NAMALWA (cell line): ENCODE measurements at places on chromosomes 1 and 21.

DNA sequence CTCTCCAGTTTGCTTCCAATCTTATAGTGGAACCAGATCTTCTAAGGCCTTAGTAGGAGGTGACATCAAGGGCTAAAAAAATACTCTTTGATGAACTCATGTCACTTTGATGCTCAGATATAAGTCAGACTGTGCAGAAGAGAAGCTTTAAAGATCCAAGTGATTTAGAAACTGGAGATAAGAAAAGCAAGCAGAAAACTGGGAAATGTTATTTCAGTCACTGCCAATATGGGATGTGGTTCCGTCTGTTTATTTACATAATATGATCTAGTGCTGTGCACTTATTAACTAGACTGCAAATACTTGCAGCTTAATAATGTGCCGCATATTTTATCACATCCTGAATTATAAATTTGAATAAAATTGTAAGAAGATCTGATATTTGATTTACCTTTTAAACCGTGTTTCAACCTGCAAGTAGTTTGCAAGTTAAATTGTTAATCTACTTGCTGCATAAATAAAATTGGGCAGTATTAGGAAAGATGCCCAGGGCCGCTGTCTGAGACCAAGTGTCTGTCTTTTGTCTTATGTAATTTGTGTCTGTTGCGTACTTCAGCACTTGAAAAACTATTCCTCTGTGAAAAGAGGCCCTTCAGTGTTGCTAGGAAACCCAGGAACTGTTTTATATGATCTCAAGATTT lies 29.6 kb downstream of the CXADR start:
- DNase-seq: no peak

- DNase-seq: no peak
Observed at GRCh38 chr21:27156666-27157065, 189.8 kb upstream of the ADAMTS5 start.

GRCh38 chr1:153880962-153881361 lies 41.8 kb downstream of the GATAD2B start:
- DNase-seq: peak; percentile 38

GRCh38 chr21:37460196-37460595 lies 93.6 kb downstream of the DYRK1A start:
- DNase-seq: peak; percentile 54

DNA sequence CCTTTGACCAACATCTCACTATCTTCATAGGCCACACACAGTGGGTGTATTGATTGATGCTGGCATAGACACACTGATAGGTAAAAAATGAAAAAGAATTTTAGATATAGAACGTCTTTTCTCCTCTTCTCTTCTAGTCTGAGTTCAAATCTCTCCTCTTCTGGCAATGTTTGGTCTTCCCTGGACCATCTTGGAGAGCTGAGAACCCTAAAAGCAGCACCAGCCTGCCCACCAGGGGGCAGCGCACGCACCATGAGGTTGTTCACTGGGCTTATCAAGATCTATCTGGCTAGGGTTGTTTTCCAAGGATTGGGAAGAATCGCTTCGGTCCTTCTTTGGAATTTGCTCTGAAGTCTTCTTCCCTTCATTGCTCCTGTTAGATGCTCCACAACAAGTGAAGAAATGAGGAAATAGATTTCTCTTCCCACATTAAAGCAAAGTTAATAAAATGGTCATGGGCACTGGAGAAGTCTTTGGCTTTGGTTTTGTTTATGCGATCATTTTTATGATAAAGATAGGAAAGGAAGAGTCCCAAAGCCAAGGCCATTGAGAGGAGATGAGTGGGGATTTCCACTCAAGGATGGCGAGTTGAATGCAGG lies 104.0 kb upstream of the OLIG2 start:
- peak; percentile 52 for DNase-seq

- no peak for DNase-seq
Observed at GRCh38 chr1:17877316-17877715, 122.2 kb downstream of the ACTL8 start.

DNA sequence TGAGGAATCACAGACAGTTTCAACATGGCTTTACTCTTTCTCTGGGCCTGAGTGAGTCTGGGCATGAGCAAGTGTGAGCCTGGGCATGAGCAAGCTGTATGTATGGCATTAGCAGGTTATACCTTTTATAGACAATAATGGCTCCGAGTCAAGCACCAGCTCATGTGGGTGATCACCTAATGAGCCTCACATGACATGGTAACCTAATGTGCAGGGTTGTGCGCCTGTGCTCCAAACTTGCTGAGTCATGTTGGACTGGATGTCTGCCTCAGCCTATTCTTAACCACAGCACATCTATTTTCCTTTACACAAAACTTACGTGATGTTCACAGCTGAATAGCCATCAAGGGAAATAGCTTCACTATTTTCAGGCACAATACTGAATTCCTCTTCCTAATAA lies 236.2 kb upstream of the NRIP1 start:
- peak; percentile 14 for DNase-seq

DNA sequence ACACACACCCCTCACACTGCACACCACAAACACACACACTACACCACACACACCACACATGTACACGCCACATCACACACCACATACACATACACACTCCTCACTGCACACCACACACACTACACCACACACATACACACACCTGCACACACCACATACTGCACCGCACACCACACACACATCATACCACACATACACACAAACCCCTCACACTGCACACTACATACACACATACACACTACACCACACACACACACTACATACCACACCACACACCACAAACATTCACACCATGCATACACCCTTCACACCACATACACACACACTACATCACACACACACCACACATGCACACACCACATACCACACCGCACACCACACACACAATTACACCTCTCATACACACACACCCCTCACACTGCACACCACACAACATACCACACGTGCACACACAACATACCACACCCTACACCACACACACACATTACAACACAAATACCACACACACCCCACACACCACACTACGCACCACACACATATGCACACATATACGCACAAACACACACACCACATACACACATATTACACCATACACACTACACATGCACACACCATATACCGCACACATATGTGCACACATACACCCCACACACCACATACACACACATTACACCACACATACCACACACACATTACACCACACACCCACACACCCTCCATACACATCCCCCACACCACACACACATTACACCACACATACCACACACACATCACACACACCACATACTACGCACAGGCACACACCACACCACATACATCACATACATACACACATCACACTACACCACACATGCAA lies 29.6 kb downstream of the RAB7B start:
- no peak for DNase-seq

DNA sequence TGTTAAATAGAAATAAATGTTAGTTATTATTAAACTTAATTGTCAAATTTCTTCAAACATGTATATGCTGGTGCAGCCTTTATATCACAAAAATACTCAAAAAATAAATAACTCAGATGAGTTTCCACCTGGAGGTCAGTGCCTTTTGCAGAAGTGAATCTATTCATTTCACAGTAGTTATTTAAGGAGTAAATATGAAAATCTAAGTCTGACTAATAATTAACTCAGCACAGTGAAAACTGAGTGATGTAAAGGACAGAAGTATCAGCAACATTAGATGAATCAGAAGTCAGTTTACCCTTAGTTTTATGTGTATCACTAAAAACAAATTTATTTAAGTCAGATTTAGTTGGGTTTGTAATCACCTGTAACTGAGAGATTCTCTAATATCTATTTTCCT lies 2135.4 kb downstream of the MRPL39 start:
- DNase-seq: no peak
